T-cell (primary cell): ENCODE measurements at places on chromosomes 12 and 14.

DNA sequence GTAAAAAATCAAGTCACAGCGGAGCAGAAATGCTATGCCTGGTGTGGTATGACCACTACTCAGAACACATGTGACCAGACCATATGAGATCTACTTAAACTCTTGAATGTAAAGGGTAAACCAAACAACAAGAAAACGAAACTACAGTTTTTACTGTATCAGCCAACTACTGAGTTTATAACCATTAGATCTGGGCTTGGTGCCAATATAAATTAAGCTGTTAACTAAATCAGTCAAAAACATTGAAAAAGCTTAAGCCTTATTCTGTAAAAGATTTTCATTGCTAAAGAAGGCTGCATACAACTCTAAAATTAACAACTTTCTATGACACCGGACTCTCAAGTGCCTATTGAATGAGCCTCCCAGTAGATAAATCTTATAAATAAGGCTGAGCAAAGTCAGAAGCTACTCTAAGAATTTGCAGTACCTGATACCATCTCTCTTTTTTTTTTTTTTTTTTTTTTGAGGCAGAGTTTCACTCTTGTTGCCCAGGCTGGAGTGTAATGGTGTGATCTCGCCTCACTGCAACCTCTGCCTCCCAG, 35.4 kb downstream of the SPTLC2 start:
- DNase-seq: no peak

GRCh38 chr12:49059299-49060171, 1.1 kb downstream of the KMT2D start:
- DNase-seq: peak; percentile 12

DNA sequence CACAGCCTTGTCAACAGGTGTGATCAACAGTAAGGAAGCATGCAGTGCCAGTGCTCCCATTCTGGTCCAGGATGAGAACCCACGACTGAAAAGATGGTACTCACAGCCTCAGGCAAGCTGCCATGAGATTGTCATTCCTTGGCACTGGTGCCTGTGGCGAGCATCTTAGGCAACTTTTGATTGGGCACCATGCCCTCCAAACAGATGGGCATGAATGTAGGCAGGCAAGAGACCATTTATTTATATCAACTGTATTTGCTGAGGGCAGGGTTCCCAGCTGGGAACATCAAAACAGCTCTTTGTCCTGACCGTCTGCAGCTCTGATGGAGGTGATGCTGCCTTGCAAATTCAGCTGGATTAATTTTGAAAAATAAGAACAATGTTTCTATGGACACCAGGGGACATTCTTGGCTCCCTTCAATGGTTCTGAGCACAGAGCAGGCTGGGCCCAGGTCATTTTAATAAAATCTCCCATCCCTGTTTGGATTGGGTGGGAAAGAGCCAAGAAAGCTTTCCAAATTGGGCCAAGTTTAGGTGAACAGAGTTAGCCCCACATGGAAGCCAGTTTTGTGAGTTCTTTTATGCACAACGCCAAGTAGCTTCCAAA, 522.5 kb downstream of the RMST start:
- DNase-seq: no peak

- DNase-seq: no peak
Observed at GRCh38 chr14:38255408-38255672, 553 bp downstream of the CLEC14A start.

- DNase-seq: no peak
Observed at GRCh38 chr14:88430976-88431375, 45.5 kb downstream of the SPATA7 start.

DNA sequence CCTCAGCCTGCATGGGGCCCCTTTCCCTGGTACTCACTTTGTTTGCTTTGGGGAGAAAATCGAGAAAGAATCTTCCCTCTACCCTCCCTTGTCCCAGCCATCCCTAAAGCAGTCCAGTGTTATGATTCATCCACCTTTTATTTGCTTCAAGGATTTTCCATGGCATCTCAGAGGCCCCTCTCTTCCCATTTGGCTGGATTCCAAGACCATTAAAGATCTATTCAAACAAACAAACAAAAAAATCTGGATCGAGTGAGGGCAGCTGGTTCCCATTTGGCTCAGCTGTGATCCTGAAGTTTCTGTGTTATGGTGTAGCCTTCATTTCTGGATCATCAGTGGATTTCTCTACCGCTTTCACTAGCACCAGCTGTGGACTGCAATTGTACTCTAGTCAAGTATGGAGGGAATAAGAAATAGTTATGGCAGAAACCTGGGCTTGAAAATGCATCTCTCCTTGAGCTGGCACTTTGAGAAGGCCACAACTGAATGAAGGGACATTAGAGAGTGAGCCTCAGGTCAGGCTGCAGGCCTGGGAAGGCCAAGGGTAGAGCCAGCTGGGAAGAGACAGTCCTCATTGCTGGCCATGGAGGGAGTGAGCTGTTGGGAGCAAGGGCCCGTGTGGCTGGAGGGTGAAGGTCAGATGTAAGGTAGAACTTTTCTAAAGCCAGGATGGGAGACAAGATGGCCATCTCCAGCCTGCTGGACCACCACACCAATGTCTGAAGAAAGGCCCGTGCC, 13.7 kb downstream of the KRT71 start:
- no peak for DNase-seq

GRCh38 chr14:90971687-90972086, 88.8 kb downstream of the RPS6KA5 start:
- no peak for DNase-seq

- no peak for DNase-seq
Observed at GRCh38 chr14:54715239-54715638, 148.3 kb downstream of the SAMD4A start.

GRCh38 chr12:2194571-2194970, 141.8 kb downstream of the CACNA1C start:
- no peak for DNase-seq

DNA sequence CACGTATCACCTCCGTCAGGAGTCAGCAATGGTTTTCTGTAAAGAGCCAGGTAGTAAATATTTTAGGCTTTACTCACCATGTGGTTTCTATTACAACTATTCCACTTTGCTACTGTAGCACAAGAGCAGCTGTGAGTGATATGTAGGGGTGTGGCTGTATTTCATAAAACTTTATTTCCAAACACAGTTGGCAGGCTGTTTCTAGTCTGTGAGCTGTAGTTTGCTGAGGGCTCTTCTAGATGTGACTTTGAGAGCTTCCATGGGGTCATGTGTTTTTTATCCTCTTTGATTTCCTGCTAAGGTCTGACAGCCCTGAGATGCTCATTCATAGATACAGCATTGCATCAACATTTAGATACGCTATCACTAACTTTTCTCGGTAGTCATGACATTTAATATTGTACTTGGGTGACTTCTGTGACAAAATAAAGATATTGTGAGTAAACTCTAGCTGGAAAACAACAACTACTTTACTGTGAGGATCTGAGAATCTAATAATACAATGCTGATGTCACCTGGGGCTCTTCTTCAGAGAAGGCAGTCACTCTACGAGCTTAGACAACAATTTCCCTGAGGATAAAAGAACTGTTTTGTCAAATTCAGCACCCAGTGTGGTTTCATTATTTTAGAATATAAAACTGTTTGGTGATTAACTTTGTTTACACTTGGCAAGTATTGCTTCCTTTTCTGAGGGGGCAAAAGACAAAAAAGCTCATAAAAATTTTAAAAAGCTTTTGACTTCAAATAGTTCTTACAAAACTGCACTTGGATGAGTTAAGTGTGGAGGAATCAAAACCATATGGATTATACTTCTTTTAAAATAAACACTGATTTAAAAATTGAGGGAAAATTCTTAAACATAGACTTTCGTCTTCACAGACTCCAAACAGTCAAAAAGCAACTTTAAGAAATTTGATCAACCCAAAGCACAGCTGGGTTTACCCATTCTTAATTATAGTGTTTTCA, 231.2 kb upstream of the DCN start:
- DNase-seq: no peak
